ENCODE measurements at places on chromosomes 2 and 18. TPM values are rescaled to one million over a fixed set of nuclear protein-coding genes. Genes with fewer than 3 reads are reported as not detected.

DNA sequence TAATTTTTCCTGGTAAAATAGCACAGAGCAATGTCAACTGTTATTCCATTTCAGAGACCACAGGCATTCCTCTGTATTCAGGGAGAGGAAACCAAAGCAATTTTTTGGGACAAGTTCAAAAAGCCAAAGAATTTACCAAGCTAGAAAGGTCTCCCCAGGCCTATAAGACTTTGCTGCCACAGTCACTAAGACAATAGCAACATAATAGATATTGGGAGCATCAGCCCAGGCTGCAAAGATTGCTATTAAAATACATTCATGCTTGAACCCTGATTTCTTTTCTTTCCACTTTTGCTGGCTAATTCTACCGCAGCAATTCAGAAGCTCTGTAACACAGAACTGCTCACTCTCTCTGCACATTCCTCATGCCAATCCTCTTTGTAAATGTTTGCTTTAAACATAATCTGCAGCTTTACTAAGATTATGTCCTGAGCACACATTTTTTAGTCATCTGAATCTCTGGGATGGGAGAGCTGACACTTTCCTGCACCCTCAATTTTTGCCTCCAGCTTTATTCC, 76.3 kb downstream of the CLHC1 start:
- no peak for DNase-seq
- H3K27ac ChIP-seq = peak overlapping the region; percentile 6
- no peak overlapping the region for H3K4me3 ChIP-seq
- H3K36me3 ChIP-seq = no peaks in the 10 kb centered on the region
- peaks cover 55% of the 10 kb centered on the region for H3K4me1 ChIP-seq

The NCKAP5 gene
- total RNA-seq = 0.93 TPM

DNA sequence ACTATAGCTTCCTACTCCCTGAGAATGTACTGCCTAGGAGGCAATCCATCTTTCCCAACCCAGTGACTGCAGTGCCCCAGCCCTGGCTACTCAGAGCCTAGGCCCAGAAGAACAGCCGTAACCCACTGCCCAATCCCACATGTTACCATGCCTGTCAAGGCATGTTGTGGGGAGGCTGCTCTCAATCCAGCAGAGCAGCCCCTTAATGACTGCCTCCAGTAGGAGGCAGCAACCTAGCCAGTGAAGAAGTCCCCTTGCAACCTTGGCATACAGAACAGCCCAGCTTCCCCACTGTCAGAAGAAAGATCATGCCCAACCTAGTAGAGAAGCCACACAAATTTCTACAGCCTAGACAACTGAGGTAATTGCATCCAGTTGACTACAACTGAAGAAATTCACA, 44.2 kb upstream of the CDH7 start:
- H3K36me3 ChIP-seq = no peaks in the 10 kb centered on the region
- no peak overlapping the region for H3K27ac ChIP-seq
- no peaks in the 10 kb centered on the region for H3K27me3 ChIP-seq
- DNase-seq = no peak
- H3K4me3 ChIP-seq = no peak overlapping the region

GRCh38 chr2:15674637-15675455, 83.2 kb downstream of the DDX1 start:
- no peak overlapping the region for H3K4me3 ChIP-seq
- no peaks in the 10 kb centered on the region for H3K36me3 ChIP-seq
- DNase-seq = peak; percentile 30
- peak overlapping the region; percentile 57 for H3K27ac ChIP-seq
- H3K27me3 ChIP-seq = no peaks in the 10 kb centered on the region

DNA sequence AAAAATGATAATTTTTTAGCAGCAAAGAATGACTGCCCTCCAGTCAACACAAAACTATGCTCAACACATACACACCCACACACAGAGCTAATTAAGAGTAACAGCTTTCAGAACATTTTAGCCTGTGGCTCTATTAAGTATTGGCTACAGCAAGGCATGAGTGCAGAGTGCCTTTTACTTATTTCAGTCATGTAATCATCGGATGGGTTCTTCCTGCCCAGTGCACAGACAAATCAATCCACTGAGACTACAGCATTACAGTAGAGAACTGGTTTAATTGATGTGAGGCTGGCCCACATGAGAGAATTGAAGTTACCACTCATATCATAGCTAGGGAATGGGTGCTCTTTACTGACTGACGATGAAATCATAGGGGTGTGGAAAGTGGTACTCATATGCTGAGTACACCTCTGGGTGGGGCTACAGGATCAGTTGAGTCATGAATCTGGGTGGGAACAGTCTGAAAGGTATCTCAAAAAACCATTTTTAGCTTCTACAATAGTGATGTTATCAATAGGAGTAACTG, 241.0 kb downstream of the FSIP2 start:
- no peaks in the 10 kb centered on the region for H3K36me3 ChIP-seq
- H3K27ac ChIP-seq = no peak overlapping the region
- no peak for DNase-seq
- no peak overlapping the region for H3K4me3 ChIP-seq
- no peaks in the 10 kb centered on the region for H3K4me1 ChIP-seq
- H3K27me3 ChIP-seq = no peaks in the 10 kb centered on the region

DNA sequence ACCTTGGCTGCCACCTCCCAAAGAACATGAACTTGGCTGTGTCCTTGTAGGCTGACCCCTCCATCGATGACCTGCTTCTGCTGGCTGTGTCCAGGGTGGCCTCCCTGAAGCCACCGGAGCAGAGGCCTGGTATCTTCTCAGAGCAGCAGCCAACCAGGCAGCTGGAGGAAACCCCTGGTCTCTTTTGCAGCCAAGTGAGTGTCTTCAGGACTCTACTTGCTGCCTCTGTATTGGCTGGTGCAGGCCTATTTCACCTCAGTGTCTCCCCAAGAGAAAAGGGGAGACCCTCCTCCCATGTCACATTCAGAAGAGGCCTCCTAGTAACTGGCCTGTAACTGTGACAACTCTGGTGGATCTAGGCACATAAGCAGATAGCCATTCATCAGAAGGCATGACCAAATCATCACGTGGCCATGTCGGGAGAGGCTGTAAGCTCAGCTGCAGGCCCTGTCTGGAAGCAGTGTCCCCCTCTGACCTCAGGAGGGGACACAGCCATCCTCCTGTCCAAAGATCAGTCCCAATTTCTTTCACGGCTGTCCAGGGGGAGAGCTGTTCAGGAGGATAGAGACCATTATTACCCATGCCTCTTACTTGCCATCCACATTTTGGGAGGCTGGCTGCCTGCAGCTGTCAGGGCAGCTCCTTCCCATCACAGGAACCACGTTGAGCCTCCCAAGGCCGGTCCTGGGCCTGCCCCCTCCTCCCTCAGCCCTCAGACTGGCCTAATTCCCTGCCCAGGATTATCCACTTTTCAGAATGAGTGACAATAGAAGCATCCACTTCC, 20.9 kb upstream of the ROCK2 start:
- H3K27ac ChIP-seq = no peak overlapping the region
- no peak for DNase-seq
- H3K27me3 ChIP-seq = no peaks in the 10 kb centered on the region

GRCh38 chr2:231033147-231034132, 3.9 kb upstream of the C2orf72 start:
- no peak overlapping the region for H3K4me3 ChIP-seq
- no peaks in the 10 kb centered on the region for H3K36me3 ChIP-seq
- H3K27me3 ChIP-seq = peaks cover 6% of the 10 kb centered on the region
- DNase-seq = no peak

- H3K4me3 ChIP-seq = no peak overlapping the region
- H3K4me1 ChIP-seq = no peaks in the 10 kb centered on the region
- no peaks in the 10 kb centered on the region for H3K36me3 ChIP-seq
- no peak overlapping the region for H3K27ac ChIP-seq
- no peak for DNase-seq
Observed at GRCh38 chr2:51628917-51629316, 597.0 kb upstream of the NRXN1 start.

- H3K27ac ChIP-seq = no peak overlapping the region
- H3K4me3 ChIP-seq = no peak overlapping the region
- no peaks in the 10 kb centered on the region for H3K27me3 ChIP-seq
- no peaks in the 10 kb centered on the region for H3K36me3 ChIP-seq
Observed at GRCh38 chr2:141498561-141498960, 632.3 kb downstream of the LRP1B start.

DNA sequence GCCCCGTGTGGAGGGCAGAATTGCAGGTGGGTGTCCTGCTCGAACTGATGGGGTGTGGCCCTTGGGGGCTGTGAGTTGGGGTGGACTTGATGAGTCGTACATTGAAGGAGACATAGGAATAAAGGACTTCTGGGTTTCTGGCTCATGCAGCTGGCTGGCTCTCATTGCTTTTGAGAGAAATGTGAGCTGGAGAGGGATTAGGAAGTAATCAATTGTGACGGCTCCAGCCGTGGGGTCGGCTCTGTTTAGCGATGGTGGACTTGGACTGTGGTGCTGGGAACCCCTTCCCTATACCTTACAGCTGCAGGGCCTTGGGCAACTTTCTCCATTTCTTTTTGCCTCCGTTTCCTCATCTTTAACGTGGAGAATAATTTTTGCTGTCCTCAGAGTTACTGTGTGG, 9.2 kb downstream of the IMPA2 start:
- DNase-seq = no peak
- peaks cover 27% of the 10 kb centered on the region for H3K4me1 ChIP-seq
- no peaks in the 10 kb centered on the region for H3K36me3 ChIP-seq
- no peak overlapping the region for H3K27ac ChIP-seq

The FIGLA gene
- total RNA-seq = not detected

- H3K36me3 ChIP-seq = no peaks in the 10 kb centered on the region
- peak overlapping the region; percentile 64 for H3K4me3 ChIP-seq
- peak overlapping the region; percentile 3 for H3K27ac ChIP-seq
- DNase-seq = peak; percentile 30
Observed at GRCh38 chr18:35581898-35582641, 530 bp downstream of the GALNT1 start.

- peaks cover 37% of the 10 kb centered on the region for H3K4me1 ChIP-seq
- no peaks in the 10 kb centered on the region for H3K36me3 ChIP-seq
- H3K4me3 ChIP-seq = no peak overlapping the region
- H3K27ac ChIP-seq = no peak overlapping the region
Observed at GRCh38 chr2:54977149-54977548, 73.1 kb downstream of the RTN4 start.

The C18orf54 gene
- total RNA-seq = 0.96 TPM

- peaks cover 42% of the 10 kb centered on the region for H3K36me3 ChIP-seq
- no peak for DNase-seq
- H3K27me3 ChIP-seq = no peaks in the 10 kb centered on the region
- H3K27ac ChIP-seq = no peak overlapping the region
Observed at GRCh38 chr2:240128608-240129145, 7.4 kb downstream of the COPS9 start.

GRCh38 chr18:63237881-63238692, 81.5 kb downstream of the BCL2 start:
- no peaks in the 10 kb centered on the region for H3K27me3 ChIP-seq
- H3K4me1 ChIP-seq = peaks cover 45% of the 10 kb centered on the region
- peak; percentile 82 for DNase-seq

The DSG2 gene
- total RNA-seq = 47.7 TPM

The RBMS1 gene
- total RNA-seq = 50.9 TPM

The AQP12A gene
- not detected for total RNA-seq

The DLX1 gene
- total RNA-seq = 1.1 TPM

Measured in thyroid gland (tissue), 4 donors.